ENCODE measurements at places on chromosomes 6 and 20.

GRCh38 chr20:25049261-25050060, 8.5 kb downstream of the ACSS1 start:
- no peak for DNase-seq
- H3K27ac ChIP-seq: no peak overlapping the region
- H3K4me1 ChIP-seq: peaks cover 10% of the 10 kb centered on the region
- peaks cover 20% of the 10 kb centered on the region for H3K27me3 ChIP-seq
- no peak overlapping the region for H3K4me3 ChIP-seq
- H3K36me3 ChIP-seq: peaks cover 7% of the 10 kb centered on the region

- H3K27me3 ChIP-seq: no peaks in the 10 kb centered on the region
- H3K4me1 ChIP-seq: no peaks in the 10 kb centered on the region
- H3K4me3 ChIP-seq: no peak overlapping the region
- H3K36me3 ChIP-seq: no peaks in the 10 kb centered on the region
- H3K27ac ChIP-seq: no peak overlapping the region
These were observed 1223.7 kb upstream of the EYS start for GRCh38 chr6:66930559-66931290.

DNA sequence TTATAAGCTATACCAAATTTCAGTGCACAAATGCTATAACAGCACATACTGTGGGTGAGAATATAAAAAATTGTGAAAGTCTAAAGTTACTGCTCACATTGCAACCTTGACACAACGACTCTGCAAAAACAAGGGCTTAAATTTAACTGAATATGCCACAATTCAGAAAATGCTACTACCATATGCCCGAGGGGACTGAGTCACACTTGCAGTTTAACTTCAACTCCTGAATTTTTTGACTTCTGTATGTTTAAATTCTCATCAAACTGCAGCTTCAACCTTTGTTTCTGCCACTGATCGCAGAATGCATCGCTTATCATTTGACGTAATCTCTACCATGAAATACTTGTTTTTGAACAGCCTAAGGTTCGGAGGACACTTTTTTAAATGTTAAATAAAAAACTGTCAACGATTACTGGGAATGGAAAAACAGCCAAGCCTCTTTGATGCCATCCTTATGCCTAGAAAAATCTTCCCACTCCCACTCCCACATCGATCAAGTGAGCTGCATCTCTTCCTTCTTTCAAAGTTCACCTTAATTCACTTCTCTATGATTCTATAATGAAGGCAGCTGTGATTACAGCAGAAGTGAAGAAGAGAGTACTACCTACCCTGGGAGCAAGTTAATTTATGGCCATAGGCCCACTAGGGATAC, 136.5 kb downstream of the ATXN1 start:
- H3K27ac ChIP-seq: no peak overlapping the region
- H3K4me3 ChIP-seq: no peak overlapping the region
- H3K36me3 ChIP-seq: peaks cover 34% of the 10 kb centered on the region

- H3K27me3 ChIP-seq: peaks cover 1% of the 10 kb centered on the region
- no peak overlapping the region for H3K4me3 ChIP-seq
- peaks cover 29% of the 10 kb centered on the region for H3K36me3 ChIP-seq
- H3K4me1 ChIP-seq: peaks cover 37% of the 10 kb centered on the region
- H3K27ac ChIP-seq: no peak overlapping the region
These were observed 111.4 kb upstream of the EMILIN3 start for GRCh38 chr20:41478026-41478425.

GRCh38 chr6:20117474-20117873, 94.8 kb downstream of the MBOAT1 start:
- no peaks in the 10 kb centered on the region for H3K27me3 ChIP-seq
- no peaks in the 10 kb centered on the region for H3K4me1 ChIP-seq
- no peak overlapping the region for H3K27ac ChIP-seq
- peaks cover 19% of the 10 kb centered on the region for H3K36me3 ChIP-seq

GRCh38 chr6:156794546-156795354, 17.6 kb downstream of the ARID1B start:
- no peak overlapping the region for H3K4me3 ChIP-seq
- H3K4me1 ChIP-seq: peaks cover 25% of the 10 kb centered on the region
- H3K27me3 ChIP-seq: no peaks in the 10 kb centered on the region
- no peak for DNase-seq

GRCh38 chr6:37643851-37644672, 53.6 kb downstream of the MDGA1 start:
- H3K36me3 ChIP-seq: peaks cover 19% of the 10 kb centered on the region
- peaks cover 31% of the 10 kb centered on the region for H3K4me1 ChIP-seq
- H3K27ac ChIP-seq: peak overlapping the region; percentile 70
- peaks cover 11% of the 10 kb centered on the region for H3K27me3 ChIP-seq

DNA sequence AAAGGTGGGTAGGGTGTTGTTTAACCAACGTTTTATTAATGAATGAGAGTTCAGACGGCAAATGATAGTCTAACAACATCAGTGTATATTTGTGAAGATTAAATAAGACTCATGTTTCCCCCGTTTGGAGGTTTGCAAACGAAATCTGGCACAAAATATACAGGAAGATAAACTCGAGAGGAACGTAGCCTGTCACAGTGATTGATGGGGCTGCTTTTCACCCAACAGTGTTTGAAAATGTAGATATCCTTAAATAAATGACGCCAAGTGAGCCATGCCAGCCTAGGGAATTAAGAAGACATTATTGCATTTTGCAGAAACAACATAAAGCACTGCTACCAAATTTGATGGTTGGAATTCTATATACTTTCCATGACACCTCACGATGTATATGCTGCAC, 696.5 kb upstream of the FLRT3 start:
- H3K27me3 ChIP-seq: no peaks in the 10 kb centered on the region
- H3K4me3 ChIP-seq: no peak overlapping the region
- DNase-seq: no peak
- H3K4me1 ChIP-seq: no peaks in the 10 kb centered on the region
- no peak overlapping the region for H3K27ac ChIP-seq
- H3K36me3 ChIP-seq: no peaks in the 10 kb centered on the region

DNA sequence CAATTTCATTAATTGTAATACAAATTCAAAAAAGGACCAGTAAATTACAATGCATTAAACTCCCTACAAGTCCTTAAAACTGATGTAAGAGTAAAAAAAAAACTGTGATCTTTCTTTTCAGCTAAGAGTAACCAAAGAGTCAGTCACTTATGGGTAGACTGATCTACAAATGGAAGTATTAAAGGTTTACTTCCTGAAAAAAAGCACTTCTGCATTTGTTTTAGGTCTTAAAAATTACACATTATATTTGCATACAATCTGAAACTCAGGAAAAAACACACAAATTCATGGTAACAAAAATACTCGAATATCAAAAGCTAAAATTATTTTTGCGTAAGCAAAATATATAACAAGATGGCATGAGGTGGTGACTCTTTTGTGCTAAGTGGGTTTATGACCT, 23.5 kb downstream of the USP49 start:
- DNase-seq: no peak
- H3K4me1 ChIP-seq: no peaks in the 10 kb centered on the region
- H3K4me3 ChIP-seq: no peak overlapping the region
- H3K27ac ChIP-seq: no peak overlapping the region

DNA sequence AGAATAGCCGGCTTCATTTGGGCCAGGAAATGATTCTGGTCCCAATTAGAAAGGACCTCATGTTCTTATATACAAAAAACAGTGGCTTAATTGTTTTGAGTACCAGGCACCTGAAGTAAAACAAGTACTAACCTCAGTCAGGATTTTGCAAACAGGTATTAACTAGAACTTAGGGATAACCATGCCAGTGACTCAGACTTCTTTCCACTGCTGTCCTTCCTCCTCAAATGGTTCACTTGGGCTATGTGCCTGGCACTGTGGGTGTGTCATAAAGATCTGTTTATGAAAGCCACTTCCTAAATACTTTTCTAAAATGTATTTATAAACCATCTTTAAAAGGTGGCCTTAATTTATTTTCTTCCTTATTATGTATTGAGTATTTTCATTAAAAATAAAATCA, 10.7 kb downstream of the CLDN20 start:
- H3K27ac ChIP-seq: no peak overlapping the region
- peaks cover 15% of the 10 kb centered on the region for H3K36me3 ChIP-seq
- peaks cover 6% of the 10 kb centered on the region for H3K4me1 ChIP-seq
- H3K27me3 ChIP-seq: no peaks in the 10 kb centered on the region
- no peak for DNase-seq

DNA sequence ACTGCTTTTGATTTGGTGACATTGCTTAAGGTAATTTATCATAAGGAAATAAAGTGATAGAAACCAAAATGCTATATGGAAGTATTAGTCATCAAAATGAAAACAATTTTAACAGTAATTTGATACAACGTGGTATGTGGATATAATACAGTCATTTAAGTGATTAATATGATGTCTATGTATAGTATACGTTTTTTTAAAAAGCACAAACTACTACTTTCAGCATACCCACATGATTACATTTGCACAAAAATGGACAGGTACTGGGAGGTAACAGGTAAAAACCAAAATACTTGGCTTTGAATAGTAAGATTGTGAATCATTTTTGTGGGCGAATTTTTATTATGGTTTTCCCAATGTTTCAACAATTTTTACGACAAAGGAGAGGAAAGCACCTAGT, 97.6 kb downstream of the OGFRL1 start:
- no peak for DNase-seq
- peaks cover 8% of the 10 kb centered on the region for H3K27me3 ChIP-seq
- H3K36me3 ChIP-seq: no peaks in the 10 kb centered on the region
- H3K27ac ChIP-seq: no peak overlapping the region
- no peaks in the 10 kb centered on the region for H3K4me1 ChIP-seq

GRCh38 chr6:126807876-126808275, 310.6 kb upstream of the RSPO3 start:
- no peak overlapping the region for H3K4me3 ChIP-seq
- H3K27me3 ChIP-seq: no peaks in the 10 kb centered on the region
- H3K4me1 ChIP-seq: no peaks in the 10 kb centered on the region
- no peak overlapping the region for H3K27ac ChIP-seq
- no peaks in the 10 kb centered on the region for H3K36me3 ChIP-seq

GRCh38 chr20:33474963-33475362, 14.9 kb upstream of the CBFA2T2 start:
- no peaks in the 10 kb centered on the region for H3K36me3 ChIP-seq
- no peaks in the 10 kb centered on the region for H3K4me1 ChIP-seq
- DNase-seq: no peak
- H3K4me3 ChIP-seq: no peak overlapping the region
